Myocyte (in vitro differentiated cells): ENCODE measurements at places on chromosomes 12 and 14. TPM values are rescaled to one million over a fixed set of nuclear protein-coding genes. Genes with fewer than 3 reads are reported as not detected.

ADGRD1 gene
- total RNA-seq: 0.05 and 0.32 TPM in 2 replicates

ZNF385A gene
- 2.3 and 4.1 TPM in 2 replicates for total RNA-seq

CELA1 gene
- total RNA-seq: not detected in 2 replicates

AP1G2 gene
- 10.0 and 10.2 TPM in 2 replicates for total RNA-seq
